Stimulated activated CD4-positive, alpha-beta T cell treated with anti-CD3 and anti-CD28 coated beads, Interleukin-15, amount 100 ng/mL, for 24 hours (primary cell): ENCODE measurements at places on chromosomes 16 and 17.

- DNase-seq: no peak
Measured at GRCh38 chr16:381012-381788, 578 bp downstream of the PGAP6 start.

- DNase-seq: no peak
Measured at GRCh38 chr17:43839670-43840108, 6.7 kb upstream of the MPP3 start.

- no peak for DNase-seq
Measured at GRCh38 chr17:1384905-1385435, 15.1 kb downstream of the YWHAE start.

DNA sequence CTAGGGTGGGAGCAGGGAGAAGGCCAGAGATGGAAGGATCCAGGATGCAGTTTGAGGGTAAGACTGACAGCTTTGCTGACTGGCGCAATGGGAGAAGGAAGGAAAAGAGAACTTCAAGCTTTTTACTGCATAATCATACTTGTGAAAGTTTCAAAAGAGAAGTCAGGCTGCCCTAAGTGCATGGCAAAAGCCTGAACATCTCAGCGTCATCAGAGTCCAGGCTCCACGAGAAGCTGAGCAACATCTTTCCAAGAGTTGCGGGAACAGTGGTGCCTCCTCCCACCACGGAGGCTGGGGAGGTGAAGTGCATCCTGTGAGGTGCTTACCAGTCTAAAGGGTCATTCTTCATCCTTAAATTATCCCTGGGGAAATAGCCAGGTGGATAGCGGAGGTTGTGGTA is 26.9 kb upstream of the SLC38A8 start:
- no peak for DNase-seq

- DNase-seq: no peak
Measured at GRCh38 chr17:63974594-63975192, 2.0 kb upstream of the SCN4A start.

- no peak for DNase-seq
Measured at GRCh38 chr16:87233928-87234327, 83.3 kb downstream of the C16orf95 start.

DNA sequence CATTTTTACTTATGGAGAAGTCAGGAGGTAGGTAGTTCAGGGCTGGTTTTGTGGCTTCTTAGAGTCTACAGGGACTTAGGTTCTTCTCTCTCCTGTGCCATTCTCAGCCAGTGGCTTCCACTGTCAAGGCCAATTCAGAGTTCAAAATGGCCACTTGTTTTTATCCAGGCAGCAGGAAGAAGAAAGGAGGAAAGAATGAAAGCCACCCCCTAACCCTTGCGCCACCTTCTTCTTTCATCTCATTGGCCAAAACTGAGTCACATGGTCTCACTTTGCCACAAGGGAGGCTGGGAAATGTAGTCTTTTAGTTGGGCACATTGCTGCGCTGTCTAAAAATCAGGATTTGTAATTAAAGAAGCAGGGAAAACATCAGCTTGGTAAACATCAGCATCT is 60.8 kb upstream of the MED9 start:
- peak; percentile 39 for DNase-seq

DNA sequence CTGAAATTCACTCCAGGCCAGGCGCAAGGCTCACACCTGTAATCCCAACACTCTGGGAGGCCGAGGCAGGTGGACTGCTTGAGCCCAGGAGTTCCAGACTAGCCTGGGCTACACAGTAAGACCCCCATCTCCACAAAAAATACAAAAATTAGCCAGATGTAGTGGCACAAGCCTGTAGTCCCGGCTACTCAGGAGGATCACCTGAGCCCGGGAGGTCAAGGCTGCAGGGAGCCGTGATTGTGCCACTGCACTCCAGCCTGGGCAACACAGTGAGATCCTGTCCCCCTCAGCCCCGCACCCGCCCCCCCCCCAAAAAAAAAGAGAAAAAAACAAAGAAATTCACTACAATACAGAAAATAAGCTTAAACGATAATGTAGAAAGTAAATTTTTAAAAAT is 31.5 kb downstream of the MBTPS1 start:
- DNase-seq: no peak

DNA sequence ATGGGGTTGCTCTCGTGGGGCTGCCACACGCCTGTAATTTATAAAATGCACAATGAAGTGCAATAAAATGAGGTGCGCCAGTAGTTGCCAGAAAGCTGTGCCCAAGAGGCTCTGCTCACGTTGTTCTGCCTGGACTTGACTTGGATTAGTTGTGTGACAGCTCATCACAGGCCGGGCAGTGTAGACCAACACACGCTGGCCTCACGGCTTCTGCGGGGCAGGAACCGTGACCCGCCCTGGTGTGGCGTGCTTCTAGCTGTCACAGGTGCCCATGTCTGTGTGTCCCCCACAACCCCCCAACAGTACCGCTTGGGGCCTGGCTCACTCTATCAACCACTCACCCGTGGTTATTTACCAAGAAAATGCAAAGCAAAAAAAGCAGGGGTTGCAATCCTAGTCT is 112.2 kb upstream of the ZNF750 start:
- DNase-seq: no peak

DNA sequence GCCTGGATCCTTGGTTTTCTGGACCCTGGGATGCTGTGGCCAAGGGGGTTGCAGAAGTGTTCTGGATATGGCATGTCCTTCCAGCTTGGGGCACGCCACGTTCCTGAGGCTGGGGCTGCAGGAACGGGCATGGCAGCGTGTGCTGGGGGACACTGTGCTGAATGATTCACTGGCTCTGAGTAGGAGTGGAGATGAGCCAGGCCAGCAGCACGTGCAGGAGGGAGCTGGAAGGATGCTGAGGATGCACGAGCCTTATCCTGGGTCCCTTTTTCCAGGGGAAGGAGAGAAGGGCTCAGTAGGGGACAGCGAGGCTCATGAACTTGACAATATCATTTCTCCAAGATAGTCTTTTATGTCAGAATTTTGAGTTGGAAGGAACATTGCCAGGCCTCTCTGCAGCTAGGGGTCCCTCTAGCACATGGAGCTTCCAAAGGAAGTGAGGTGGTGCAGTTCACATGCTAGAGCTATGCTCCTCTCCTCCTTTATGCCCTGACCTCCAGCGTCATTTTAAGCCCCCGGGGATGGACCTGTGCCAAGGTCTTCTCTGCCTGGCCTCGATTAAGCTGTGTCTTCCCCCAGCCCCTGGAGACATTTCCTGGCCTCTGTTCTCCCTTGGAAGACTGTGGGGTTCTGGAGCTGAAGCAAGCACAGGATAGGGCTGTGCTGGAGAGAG is 125.9 kb downstream of the OR1D5 start:
- no peak for DNase-seq

DNA sequence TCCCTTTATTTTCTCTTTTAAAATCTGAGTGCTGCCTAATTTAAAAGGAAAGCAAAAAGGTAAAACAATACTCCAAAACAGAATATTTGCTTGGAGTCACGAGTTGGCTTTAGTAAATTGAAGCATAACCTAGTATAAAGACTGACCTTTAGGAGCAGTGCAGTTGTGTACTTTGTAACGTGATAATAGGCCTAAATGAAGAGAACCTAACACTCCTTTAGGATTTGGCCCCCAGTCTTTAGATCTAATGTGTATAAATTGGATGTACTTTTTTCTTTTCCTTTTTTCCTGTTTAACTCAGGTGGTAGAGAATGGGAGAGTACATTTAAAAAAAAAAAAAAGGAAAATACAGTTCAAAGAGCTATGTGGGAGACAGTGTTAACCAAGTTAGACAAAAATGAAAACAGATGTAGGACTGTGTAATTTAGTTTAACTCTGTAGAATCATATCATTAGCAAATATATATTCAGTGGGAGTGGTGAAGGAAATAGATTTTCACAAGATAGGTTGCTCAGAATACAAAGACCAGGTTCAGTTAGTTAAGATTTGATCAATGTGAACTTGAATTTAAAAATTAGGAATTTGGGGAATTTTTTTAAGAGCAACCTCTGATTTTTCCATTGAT is 16.8 kb downstream of the CPD start:
- no peak for DNase-seq

DNA sequence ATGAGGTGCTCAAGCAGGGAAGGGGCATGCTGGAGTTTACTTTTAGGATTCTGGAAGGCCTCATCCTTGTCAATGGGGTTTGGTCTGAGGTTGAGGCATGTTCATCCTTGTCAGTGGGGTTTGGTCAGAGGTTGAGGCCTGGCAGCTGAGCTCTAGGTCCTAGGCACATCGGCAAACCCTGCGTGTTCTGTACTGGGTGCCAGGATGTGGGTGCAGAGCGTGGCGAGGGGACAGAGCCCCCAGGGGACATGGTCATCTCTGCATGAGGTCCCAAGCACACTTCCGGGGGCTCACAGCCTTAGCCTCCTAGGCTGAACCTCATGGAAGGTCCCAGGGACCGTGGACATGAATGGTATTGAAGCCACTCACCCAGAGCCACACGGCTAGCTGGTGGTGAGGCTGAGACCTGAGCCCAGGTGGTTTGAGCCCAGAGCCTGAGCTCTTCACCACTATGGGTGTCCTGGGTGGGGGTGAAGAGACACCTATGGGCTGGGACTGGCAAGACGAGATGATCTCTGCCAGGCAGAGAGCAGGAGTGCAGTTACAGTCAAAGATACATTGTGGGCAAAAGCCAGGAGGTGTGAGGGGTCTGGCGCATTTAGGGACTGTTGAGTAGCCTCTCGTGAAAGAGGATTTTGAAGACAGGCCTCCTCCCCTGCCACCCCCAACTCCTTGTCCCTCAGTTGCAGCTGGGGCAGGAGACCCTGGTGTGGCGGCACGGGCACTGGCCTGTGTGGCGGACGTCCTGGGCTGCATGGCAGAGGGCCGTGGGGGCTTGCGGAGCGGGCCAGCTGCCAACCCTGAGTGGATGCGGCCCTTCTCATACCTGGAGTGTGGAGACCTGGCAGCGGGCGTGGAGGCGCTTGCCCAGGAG is 19.3 kb downstream of the FCSK start:
- DNase-seq: no peak

- no peak for DNase-seq
Measured at GRCh38 chr17:3982541-3983017, 18.3 kb upstream of the ATP2A3 start.

GRCh38 chr17:17044846-17045561 is 2.7 kb downstream of the MPRIP start:
- no peak for DNase-seq

DNA sequence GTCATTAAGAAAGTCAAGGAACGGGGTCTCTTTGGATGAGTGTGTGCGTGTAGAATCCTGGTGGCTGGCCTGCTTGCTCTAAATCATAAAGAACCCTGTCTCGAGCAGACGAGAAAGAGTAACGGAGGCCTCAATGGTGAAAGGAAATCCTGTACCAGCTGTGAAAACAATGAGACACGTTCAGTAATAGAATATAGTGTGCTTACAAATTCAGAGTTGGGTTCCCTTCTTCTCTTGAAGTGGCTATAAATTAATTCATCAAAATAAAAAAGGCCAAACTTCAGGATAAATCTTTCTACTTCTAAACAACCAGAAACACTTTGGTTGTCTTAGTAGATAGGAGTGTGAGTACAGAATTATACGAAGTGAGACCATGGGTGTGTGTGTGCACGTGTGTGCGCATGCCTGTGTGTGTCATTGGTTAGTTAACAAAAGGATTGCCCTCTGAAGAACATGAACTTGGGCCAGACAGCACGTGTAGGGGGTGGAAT is 48.5 kb downstream of the WWOX start:
- DNase-seq: no peak

DNA sequence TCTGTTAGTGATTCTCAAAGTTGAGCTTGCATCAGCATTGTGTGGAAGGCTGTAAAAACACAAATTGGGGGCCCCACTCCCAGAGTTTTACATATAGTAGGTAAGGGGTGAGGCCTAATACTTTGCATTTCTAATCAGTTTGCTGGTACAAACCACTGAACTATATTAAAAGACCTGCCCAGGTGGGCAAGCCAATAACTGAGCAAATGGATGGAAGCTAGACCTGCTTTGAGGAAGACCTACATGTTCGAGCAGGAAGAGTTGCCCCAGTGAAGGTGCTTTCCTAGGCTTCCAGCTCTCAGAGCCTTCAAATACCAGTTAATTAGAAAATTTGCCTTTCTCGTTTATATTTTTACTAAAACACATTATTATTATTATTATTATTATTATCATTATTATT is 56.8 kb downstream of the OTOA start:
- DNase-seq: no peak

- no peak for DNase-seq
Measured at GRCh38 chr16:24989494-24989893, 25.7 kb downstream of the ARHGAP17 start.

GRCh38 chr17:3956983-3957382 is 7.3 kb downstream of the ATP2A3 start:
- no peak for DNase-seq

GRCh38 chr17:16875662-16876061 is 96.3 kb downstream of the TNFRSF13B start:
- no peak for DNase-seq

DNA sequence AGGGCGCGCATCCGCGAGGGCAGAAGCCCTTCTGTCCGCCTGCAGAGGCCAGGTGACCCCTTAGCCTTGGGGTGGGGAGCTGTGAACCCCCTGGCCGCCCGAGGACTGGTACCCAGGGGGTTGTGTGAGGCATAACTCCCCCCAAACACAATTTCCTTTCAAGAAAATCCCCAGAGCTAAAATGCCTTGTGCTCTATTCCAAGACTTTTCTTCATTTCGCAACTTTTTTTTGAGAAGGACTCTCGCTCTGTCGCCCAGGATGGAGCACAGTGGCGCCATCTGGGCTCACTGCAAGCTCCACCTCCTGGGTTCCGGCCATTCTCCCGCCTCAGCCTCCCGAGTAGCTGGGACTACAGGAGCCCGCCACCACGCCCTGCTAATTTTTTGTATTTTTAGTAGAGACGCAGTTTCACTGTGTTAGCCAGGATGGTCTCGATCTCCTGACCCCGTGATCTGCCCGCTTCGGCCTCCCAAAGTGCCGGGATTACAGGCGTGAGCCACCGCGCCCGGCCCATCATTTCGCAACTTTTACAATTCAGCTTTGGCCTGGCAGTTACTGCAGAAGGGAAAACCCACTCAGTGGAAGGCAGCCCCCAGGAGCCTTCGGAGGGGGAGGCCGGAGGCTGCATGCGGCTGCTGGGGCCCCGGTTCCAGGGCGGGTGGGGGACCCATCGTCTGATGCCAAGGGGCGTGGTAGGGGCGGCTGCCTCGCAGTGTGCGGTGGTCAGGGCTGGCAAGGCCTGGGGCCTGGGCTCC is 963 bp upstream of the APRT start:
- DNase-seq: peak; percentile 65

DNA sequence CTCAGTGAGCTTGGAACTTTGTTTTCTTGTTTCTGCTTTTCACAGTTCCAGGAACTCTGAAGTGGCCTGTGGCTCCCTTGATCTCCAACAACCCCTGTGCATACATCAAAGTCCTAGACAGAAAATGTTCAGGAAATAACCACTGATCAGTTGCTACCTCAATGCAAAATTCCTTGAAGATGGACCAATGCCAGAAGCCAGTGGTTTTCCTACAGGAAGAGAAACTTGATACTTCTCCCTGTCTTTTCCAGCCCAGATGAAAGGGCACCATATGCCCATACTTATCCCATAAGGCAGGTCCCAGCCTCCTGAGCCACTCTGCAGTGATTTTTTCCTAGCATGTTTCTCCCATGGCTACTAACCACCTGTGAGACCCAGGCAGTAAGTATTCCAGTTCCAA is 12.3 kb upstream of the CDRT4 start:
- no peak for DNase-seq

DNA sequence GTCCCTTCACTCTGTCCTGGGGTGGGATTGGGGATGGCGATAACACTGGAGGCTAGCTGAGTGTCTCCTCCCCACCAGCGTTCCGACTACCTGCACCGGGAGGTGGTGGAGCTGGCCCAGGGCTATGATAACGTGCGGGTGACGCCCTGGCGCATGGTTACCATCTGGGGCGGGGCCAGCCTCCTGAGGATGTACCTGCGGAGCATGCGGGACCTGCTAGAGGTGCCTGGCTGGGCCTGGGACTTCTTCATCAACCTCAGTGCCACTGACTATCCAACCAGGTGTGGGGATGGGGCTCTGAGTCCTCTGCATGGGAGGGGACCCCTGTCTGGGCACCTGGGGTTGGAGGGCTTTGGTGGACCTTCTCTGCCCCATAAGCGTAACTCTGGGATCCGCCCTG is 8.8 kb downstream of the XYLT2 start:
- no peak for DNase-seq
